ENCODE measurements at places on chromosomes 4 and X. TPM values are rescaled to one million over a fixed set of nuclear protein-coding genes. Genes with fewer than 3 reads are reported as not detected.

MAGIX gene
- total RNA-seq, result 0.87 TPM

- DNase-seq, result no peak
Observed at GRCh38 chr4:25654031-25654970, 1.4 kb upstream of the SLC34A2 start.

- peak; percentile 62 for DNase-seq
Observed at GRCh38 chrX:48468693-48469691, 1.1 kb downstream of the SLC38A5 start.

GRCh38 chr4:66000510-66001117 is 330.3 kb upstream of the EPHA5 start:
- DNase-seq, result no peak

GRCh38 chr4:69321153-69321729 is 41.0 kb downstream of the UGT2B28 start:
- no peak for DNase-seq

DNA sequence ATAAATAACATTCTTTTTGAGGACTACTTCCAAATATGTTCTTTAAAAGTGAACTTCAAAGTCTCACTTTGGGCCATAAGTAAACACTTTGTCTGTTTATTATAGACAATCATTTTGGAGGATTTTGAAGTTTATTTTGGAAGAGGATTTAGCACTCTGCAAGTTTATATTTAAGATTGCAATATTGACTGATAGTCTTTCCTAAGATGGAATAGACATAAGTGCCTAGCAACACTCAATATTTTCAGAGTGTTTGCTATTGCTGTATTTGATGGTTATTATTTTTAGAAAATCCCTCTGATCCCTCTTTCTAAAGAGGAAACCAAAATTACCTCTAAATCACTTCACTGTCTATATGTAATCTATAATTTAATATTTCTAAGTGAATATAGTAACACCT is 42.8 kb upstream of the MAD2L1 start:
- DNase-seq, result no peak

DNA sequence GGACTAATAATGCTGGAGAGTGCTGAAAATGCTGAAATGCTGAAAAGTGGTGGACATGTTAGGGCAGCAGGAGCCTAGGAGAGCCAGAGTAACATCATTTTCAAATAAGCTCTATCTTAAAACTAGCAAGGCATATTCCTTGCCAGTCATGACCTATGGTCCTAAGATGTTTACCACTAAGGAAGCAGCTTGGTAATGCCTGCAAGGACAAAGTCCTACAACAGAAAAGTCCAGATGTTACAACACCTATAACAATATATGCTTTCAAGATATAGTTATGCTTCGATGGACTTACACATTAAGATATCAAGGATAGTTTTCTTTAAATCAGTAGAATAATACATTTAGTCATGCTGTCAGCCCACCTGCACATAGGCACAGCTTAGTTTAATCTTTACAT is 4.5 kb upstream of the ADH4 start:
- no peak for DNase-seq

GRCh38 chrX:15930585-15930984 is 76.0 kb upstream of the AP1S2 start:
- no peak for DNase-seq

MGAT4D gene
- not detected for total RNA-seq

- no peak for DNase-seq
Observed at GRCh38 chr4:107575243-107575642, 144.8 kb downstream of the PAPSS1 start.

Data from activated CD4-positive, alpha-beta memory T cell treated with anti-CD3 and anti-CD28 coated beads for 36 hours (primary cell).